Neural progenitor cell (in vitro differentiated cells): ENCODE measurements at places on chromosomes 2 and 18. TPM values are rescaled to one million over a fixed set of nuclear protein-coding genes. Genes with fewer than 3 reads are reported as not detected.

Gene TACR1
- total RNA-seq = not detected in 2 replicates

Gene TFPI
- 12.9 and 16.6 TPM in 2 replicates for total RNA-seq

Gene RGPD4
- total RNA-seq = 0.06 and 0.07 TPM in 2 replicates

Gene RAB27B
- 0.43 and 5.0 TPM in 2 replicates for total RNA-seq

Gene IL36G
- 0.59 and 1.3 TPM in 2 replicates for total RNA-seq

Gene PROM2
- 0.95 and 2.4 TPM in 2 replicates for total RNA-seq

Gene IL37
- 0.93 TPM in 1 of 2 replicates, not detected in the other for total RNA-seq

Gene BMP10
- not detected in 2 replicates for total RNA-seq

GRCh38 chr2:20479835-20480234, 33.0 kb downstream of the RHOB start:
- H3K36me3 ChIP-seq = no peaks in the 10 kb centered on the region
- no peak overlapping the region for H3K27ac ChIP-seq
- peaks cover 9% of the 10 kb centered on the region for H3K27me3 ChIP-seq
- no peak overlapping the region for H3K4me3 ChIP-seq
- peaks cover 3% of the 10 kb centered on the region for H3K4me1 ChIP-seq
- no peak for DNase-seq

DNA sequence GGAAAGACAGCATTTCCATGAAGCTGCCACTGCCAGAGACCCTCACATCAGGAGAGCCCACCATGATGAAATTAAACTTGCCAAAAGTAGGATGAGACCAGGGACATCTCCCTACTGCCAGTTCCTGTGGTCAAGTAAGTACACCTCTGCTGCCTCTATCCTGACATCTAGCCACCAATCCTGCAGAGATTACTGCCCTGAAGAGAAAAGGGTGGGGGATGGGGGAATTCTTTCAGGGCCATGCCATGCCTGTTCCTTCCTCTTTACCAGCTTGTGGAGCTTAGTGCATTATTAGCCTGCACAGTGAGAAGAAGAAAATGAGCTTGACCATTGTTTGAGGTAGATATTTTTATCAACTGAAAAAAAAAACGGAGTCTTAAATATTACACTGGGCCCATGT, 397.2 kb upstream of the CDH2 start:
- no peaks in the 10 kb centered on the region for H3K27me3 ChIP-seq
- H3K36me3 ChIP-seq = no peaks in the 10 kb centered on the region
- H3K4me1 ChIP-seq = peaks cover 8% of the 10 kb centered on the region
- H3K4me3 ChIP-seq = no peak overlapping the region
- H3K27ac ChIP-seq = no peak overlapping the region

DNA sequence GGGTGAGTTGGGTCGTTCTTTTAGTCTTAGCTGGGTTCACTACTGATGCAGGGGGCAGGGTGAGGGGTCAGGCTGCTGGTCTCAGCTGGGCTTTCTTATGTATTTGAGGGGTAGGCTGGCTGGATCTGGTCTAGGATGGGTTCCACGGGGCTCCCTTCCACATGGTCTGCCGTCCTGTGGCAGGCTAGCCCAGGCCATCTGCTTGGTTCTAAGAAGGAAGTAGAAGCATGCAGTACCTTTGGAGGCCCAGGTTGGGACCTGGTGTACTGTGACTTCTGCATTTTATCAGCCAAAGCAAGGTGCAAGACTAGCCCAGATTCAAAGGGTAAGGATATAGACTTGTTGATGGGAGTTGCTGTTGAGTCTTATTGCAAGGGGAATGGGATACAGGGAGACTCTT, 35.5 kb upstream of the MGAT5 start:
- no peaks in the 10 kb centered on the region for H3K36me3 ChIP-seq
- no peaks in the 10 kb centered on the region for H3K27me3 ChIP-seq
- no peak for DNase-seq
- H3K4me3 ChIP-seq = no peak overlapping the region
- H3K27ac ChIP-seq = no peak overlapping the region

DNA sequence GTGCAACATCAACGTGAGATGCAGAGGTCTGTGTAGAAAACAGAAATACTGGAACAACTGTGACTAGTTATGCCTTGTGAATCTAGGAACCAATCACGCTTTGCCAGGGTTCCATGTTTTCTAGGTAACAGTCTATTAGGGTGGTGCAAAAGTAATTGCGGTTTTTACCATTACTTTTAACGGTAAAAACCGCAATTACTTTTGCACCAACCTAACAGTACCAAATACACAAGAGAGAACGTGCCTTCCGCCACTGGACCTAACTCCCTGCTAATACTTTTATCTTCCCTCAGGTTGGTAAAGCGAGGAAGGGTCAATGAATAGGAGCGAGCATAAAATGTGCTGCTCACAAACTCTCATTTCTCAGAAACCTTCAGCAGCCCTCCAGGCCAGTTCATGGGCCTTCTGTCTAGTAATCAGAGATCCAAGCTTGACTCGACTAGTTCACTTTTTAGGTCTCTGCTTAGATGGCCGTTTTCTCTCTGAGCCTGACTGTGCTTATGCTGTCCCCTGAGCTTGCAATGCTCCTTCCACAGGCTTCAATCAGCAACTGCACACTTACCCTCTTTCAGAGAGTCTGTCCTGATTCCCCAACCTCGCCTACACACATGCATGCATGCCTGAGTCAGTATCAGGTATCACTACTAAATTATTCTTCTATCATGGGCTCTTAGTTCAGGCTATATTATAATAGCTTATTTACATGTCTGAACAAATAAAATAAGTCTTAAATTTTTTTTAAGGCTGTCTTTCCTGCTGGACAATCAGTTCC, 47.0 kb downstream of the PLEKHM3 start:
- no peak overlapping the region for H3K27ac ChIP-seq
- H3K4me1 ChIP-seq = peaks cover 19% of the 10 kb centered on the region
- no peaks in the 10 kb centered on the region for H3K36me3 ChIP-seq
- DNase-seq = no peak
- no peak overlapping the region for H3K4me3 ChIP-seq

GRCh38 chr18:35042389-35043071, 1.3 kb downstream of the MAPRE2 start:
- H3K27me3 ChIP-seq = no peaks in the 10 kb centered on the region
- DNase-seq = no peak
- H3K4me1 ChIP-seq = peaks cover 44% of the 10 kb centered on the region
- H3K27ac ChIP-seq = no peak overlapping the region

DNA sequence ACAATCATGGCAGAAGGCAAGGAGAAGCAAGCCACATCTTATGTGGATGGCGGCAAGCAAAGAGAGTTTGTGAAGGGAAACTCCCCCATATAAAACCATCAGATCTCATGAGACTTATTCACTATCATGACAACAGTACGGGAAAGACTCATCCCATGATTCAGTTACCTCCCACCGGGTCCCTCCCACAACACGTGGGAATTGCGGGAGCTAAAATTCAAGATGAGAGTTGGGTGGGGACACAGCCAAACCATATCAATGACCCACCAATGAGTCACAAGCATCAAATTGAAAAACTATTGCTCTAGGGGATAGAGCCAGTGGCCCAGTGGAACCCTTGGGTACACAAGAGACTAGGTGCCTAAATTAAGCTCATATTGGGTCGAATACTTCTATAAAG, 157.4 kb downstream of the FBXO15 start:
- no peak overlapping the region for H3K4me3 ChIP-seq
- H3K36me3 ChIP-seq = no peaks in the 10 kb centered on the region
- no peaks in the 10 kb centered on the region for H3K27me3 ChIP-seq
- DNase-seq = no peak

DNA sequence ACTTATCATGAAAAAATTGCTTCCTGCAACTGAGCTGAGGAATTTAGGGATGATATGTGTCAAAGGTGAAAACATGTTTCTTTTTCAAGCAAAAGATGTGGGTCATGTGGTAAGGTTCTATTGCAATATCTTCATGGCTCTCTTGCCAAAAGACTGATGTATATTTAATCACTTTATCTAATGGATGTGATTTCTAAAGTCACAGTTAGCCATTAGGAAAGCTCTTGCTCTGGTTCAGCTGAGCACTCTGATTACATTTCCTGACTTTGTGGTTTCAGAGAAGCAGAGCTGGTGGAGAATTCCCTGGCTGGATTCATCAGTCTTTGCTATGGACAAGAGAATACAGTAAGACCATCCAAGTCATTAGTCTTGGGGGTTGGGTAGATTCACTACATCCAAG, 24.4 kb downstream of the SCN9A start:
- H3K4me1 ChIP-seq = no peaks in the 10 kb centered on the region
- H3K27ac ChIP-seq = no peak overlapping the region
- no peaks in the 10 kb centered on the region for H3K27me3 ChIP-seq
- no peaks in the 10 kb centered on the region for H3K36me3 ChIP-seq
- no peak for DNase-seq

DNA sequence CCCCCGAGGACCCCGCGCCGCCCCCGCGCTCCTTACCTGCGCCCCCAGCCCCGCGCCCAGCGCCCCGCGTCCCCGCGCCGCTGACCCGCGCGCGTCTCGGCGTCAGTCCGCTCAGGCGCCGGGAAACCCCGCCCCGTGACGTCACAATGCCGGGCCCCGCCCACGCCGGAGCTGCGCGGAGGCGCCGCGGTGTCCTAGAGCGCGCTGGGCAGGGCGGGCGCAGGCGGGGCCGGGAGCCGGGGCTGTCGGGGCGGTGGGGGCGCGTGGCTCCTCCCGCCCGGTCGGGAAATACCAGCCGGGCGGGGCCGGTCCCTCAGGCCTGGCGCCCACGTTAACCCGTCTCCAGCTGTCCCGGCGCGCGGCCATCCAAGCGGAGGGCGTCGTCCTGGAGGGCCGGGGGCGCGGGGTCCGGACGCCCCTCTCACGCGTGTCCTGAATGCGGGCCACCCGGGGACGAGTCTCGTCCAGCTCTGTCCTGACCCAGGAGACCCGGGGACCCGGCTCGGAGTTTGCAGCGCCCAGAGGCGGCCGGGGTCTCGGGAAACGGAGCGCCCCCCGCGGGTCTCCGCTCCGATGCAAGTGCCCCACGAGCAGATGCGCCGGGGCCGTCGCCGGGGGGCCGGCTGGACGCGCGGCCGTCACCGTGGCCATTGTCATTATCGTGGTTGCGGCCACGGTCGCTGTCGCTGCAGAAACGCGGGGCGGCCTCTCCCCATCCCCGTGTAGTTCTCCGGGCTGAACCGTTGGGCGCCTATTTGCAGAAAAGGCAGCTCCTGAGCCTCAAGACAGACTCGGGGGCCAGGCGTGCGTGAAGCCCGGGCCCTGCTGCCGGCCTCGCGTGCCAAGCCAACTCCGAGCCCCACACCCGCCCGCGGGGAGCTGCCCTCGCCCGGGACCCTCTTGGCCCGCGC, at the start of gene SLC66A2:
TSS of gene SLC66A2 (minus strand) at position 109 of the 911 bp plus-strand sequence. CDS start 727 bp downstream, outside the sequence.
- H3K4me1 ChIP-seq = peaks cover 18% of the 10 kb centered on the region
- H3K4me3 ChIP-seq = peak within 1 kb of the TSS; percentile 94
- no peaks in the 10 kb centered on the region for H3K36me3 ChIP-seq
- peaks cover 78% of the 10 kb centered on the region for H3K27me3 ChIP-seq

- no peaks in the 10 kb centered on the region for H3K36me3 ChIP-seq
- H3K4me3 ChIP-seq = no peak overlapping the region
- peaks cover 5% of the 10 kb centered on the region for H3K4me1 ChIP-seq
- no peaks in the 10 kb centered on the region for H3K27me3 ChIP-seq
- H3K27ac ChIP-seq = no peak overlapping the region
Measured at GRCh38 chr2:132581991-132582738, 87.8 kb downstream of the LYPD1 start.

DNA sequence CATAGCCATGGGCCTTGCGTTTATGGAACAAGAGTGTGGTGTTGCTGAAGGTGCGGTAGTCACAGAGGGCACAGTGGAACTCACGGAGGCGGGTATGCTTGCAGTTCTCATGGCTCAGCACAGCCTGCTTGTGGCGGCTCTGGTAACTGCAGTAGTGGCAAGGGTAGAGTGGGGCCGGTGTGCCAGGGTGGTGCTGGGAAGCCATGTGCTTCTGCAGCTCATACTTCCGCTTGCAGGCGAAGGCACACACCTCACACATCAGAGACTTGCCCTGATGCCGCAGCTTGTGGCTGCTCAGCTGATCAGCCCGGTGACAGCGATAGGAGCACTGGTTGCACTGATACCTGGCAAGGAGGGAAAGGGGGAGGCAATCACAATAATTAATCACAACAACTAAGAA, 14.7 kb downstream of the ZNF142 start:
- H3K27me3 ChIP-seq = no peaks in the 10 kb centered on the region
- no peaks in the 10 kb centered on the region for H3K4me1 ChIP-seq
- H3K27ac ChIP-seq = no peak overlapping the region

- H3K27me3 ChIP-seq = no peaks in the 10 kb centered on the region
- no peak overlapping the region for H3K4me3 ChIP-seq
- no peak overlapping the region for H3K27ac ChIP-seq
- DNase-seq = no peak
- no peaks in the 10 kb centered on the region for H3K36me3 ChIP-seq
- H3K4me1 ChIP-seq = peaks cover 9% of the 10 kb centered on the region
Measured at GRCh38 chr2:59926731-59927130, 626.7 kb downstream of the BCL11A start.

GRCh38 chr2:28587526-28588291, 91.8 kb downstream of the PLB1 start:
- DNase-seq = no peak
- no peak overlapping the region for H3K27ac ChIP-seq
- no peaks in the 10 kb centered on the region for H3K27me3 ChIP-seq
- no peaks in the 10 kb centered on the region for H3K36me3 ChIP-seq
- peaks cover 7% of the 10 kb centered on the region for H3K4me1 ChIP-seq

- H3K36me3 ChIP-seq = no peaks in the 10 kb centered on the region
- peaks cover 5% of the 10 kb centered on the region for H3K4me1 ChIP-seq
- no peak overlapping the region for H3K27ac ChIP-seq
- no peak overlapping the region for H3K4me3 ChIP-seq
- H3K27me3 ChIP-seq = no peaks in the 10 kb centered on the region
- no peak for DNase-seq
Measured at GRCh38 chr2:7915302-7916091, 766.4 kb upstream of the ID2 start.

GRCh38 chr2:77016443-77017354, 505.5 kb downstream of the LRRTM4 start:
- no peaks in the 10 kb centered on the region for H3K36me3 ChIP-seq
- no peaks in the 10 kb centered on the region for H3K27me3 ChIP-seq
- peaks cover 21% of the 10 kb centered on the region for H3K4me1 ChIP-seq
- no peak for DNase-seq
- no peak overlapping the region for H3K27ac ChIP-seq

DNA sequence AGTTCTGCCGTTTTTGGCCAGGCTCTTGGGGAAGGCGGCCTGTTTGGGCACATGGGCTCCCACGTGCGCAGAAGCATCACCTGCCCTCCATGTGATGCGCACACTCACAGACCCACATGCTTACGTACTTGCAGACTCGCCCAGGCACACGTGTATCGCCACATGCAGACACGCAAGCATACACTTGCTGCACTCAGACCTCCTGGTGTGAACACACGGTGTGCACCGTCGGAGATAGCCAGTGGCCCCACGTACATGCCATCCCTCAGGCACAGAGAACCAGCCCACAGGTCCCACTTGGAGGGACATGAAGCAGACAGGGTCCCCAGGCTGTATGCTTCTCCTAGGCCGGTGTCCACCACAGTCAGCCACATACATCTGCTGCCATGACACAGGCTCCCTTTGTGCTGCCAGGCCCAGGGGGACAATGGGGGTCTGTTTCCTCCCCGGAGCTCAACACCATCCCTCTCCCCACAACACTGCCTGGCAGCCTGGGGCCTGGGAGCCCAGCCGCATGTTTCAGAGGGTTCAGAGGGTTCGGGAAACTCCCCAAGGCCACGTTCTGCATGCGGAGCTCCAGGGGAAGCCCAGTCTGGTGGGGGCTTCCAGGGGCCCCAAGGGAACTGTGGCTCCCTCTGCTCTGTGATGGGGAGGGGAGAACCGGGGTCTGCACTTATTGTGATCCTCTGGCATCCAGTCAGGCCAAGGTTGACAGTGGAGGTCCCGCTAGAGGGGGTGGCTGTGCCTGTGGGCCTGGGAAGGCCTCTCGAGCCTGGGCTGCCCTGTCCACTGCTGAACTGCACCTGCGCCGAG, 208.1 kb upstream of the HAAO start:
- H3K27me3 ChIP-seq = no peaks in the 10 kb centered on the region
- peaks cover 15% of the 10 kb centered on the region for H3K4me1 ChIP-seq
- no peak overlapping the region for H3K4me3 ChIP-seq
- no peaks in the 10 kb centered on the region for H3K36me3 ChIP-seq
- no peak overlapping the region for H3K27ac ChIP-seq
